ENCODE measurements at places on chromosomes 5 and 9.

DNA sequence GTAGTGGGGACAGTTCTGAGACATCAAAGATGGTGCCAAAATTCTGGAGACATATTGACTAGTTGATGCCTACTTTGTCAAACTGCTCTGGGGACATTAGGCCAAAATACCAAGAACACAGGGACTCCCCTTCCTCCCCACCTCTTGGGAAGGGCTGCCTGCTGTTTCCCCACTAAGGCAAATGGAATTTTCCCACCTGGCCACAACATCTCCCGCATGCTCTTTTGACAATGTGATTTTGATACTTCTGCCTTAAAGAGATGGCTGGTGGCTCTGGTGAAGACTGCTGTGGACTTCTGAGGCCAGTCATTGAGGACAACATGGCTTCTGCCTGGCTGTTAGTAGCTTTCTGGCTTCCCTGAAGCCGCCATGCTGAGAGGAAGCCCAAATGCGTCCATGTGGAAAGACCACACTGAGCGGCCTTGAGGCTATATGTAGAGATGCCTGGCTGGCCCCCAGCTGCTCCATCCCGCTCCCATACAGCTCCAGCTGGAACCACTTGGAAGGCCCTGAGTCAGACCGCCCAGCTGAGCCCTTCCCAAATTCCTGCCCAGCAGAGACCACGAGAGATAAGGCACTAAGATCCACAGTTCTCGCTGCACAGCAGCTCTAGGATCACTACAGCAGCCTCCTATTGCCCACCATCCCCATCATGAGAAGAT, 226.7 kb downstream of the SYK start:
- H3K4me3 ChIP-seq: no peak overlapping the region
- no peaks in the 10 kb centered on the region for H3K4me1 ChIP-seq
- no peak for DNase-seq
- no peaks in the 10 kb centered on the region for H3K36me3 ChIP-seq
- H3K27ac ChIP-seq: no peak overlapping the region

GRCh38 chr5:60639544-60639943, 60.4 kb downstream of the DEPDC1B start:
- H3K4me1 ChIP-seq: no peaks in the 10 kb centered on the region
- H3K27me3 ChIP-seq: no peaks in the 10 kb centered on the region
- DNase-seq: no peak
- no peak overlapping the region for H3K4me3 ChIP-seq
- no peak overlapping the region for H3K27ac ChIP-seq
- H3K36me3 ChIP-seq: peaks cover 12% of the 10 kb centered on the region

- no peaks in the 10 kb centered on the region for H3K27me3 ChIP-seq
- no peak for DNase-seq
- H3K27ac ChIP-seq: no peak overlapping the region
- H3K36me3 ChIP-seq: no peaks in the 10 kb centered on the region
- H3K4me3 ChIP-seq: no peak overlapping the region
Observed at GRCh38 chr9:16202914-16203728, 650.3 kb downstream of the CCDC171 start.

- H3K4me3 ChIP-seq: peak overlapping the region; percentile 93
- H3K4me1 ChIP-seq: peaks cover 44% of the 10 kb centered on the region
- no peak overlapping the region for H3K27ac ChIP-seq
- DNase-seq: peak; percentile 95
- peaks cover 6% of the 10 kb centered on the region for H3K36me3 ChIP-seq
Observed at GRCh38 chr5:134527156-134527960, 1.9 kb downstream of the JADE2 start.

GRCh38 chr9:87609002-87609401, 111.3 kb downstream of the DAPK1 start:
- no peak for DNase-seq
- peaks cover 11% of the 10 kb centered on the region for H3K36me3 ChIP-seq
- H3K27me3 ChIP-seq: no peaks in the 10 kb centered on the region
- no peak overlapping the region for H3K27ac ChIP-seq

GRCh38 chr5:168819004-168819621, 239.9 kb upstream of the PANK3 start:
- no peak overlapping the region for H3K4me3 ChIP-seq
- no peaks in the 10 kb centered on the region for H3K4me1 ChIP-seq
- no peak overlapping the region for H3K27ac ChIP-seq
- no peak for DNase-seq

- no peak for DNase-seq
- H3K27me3 ChIP-seq: no peaks in the 10 kb centered on the region
- no peak overlapping the region for H3K4me3 ChIP-seq
- H3K36me3 ChIP-seq: no peaks in the 10 kb centered on the region
- no peak overlapping the region for H3K27ac ChIP-seq
- H3K4me1 ChIP-seq: no peaks in the 10 kb centered on the region
Observed at GRCh38 chr9:133507246-133507965, 17.4 kb downstream of the MYMK start.

DNA sequence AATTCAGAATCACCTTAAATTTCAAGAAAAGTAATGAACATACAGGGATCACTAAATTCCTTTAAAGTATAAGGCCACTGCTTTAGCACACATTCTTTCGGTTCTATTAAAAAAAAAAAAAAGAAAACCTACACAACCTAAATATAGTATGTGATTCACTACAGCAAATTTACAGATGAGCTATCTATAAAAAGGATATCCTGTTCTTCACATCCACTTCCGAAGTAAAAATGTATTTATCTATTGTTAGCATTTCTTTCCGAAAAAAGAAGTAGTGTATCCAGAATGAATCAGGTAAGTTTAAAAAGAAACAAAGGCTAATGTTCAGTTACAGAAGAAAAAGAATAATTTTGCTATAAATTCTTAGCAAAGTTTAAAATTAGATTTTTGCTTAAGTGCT, 70.2 kb downstream of the ECPAS start:
- H3K4me3 ChIP-seq: no peak overlapping the region
- no peaks in the 10 kb centered on the region for H3K4me1 ChIP-seq
- peaks cover 36% of the 10 kb centered on the region for H3K36me3 ChIP-seq
- H3K27ac ChIP-seq: no peak overlapping the region

- H3K27me3 ChIP-seq: no peaks in the 10 kb centered on the region
- DNase-seq: no peak
- H3K4me1 ChIP-seq: peaks cover 41% of the 10 kb centered on the region
- H3K4me3 ChIP-seq: no peak overlapping the region
- no peak overlapping the region for H3K27ac ChIP-seq
- H3K36me3 ChIP-seq: no peaks in the 10 kb centered on the region
Observed at GRCh38 chr9:124793015-124793541, 16.1 kb downstream of the OLFML2A start.

DNA sequence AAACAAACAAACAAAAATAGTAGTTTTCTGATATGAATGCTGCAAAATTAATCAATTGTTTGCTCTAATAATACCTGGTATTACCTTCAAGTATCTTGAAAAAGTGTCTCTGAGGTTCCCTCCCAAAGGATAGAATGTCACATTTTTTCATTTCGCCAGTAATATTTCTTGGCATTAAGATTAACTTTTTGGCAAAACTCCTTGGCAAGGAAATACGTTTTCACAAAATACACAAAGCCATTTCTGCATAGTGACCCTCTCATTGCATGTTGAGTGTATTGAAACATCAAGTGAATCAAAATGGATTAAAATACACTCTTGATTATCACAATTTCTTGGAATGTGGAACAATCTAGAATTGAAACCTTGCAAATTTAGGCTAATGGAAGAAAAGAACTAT, 230.5 kb downstream of the ATPSCKMT start:
- H3K27me3 ChIP-seq: no peaks in the 10 kb centered on the region
- H3K27ac ChIP-seq: no peak overlapping the region
- DNase-seq: no peak
- H3K4me1 ChIP-seq: no peaks in the 10 kb centered on the region

DNA sequence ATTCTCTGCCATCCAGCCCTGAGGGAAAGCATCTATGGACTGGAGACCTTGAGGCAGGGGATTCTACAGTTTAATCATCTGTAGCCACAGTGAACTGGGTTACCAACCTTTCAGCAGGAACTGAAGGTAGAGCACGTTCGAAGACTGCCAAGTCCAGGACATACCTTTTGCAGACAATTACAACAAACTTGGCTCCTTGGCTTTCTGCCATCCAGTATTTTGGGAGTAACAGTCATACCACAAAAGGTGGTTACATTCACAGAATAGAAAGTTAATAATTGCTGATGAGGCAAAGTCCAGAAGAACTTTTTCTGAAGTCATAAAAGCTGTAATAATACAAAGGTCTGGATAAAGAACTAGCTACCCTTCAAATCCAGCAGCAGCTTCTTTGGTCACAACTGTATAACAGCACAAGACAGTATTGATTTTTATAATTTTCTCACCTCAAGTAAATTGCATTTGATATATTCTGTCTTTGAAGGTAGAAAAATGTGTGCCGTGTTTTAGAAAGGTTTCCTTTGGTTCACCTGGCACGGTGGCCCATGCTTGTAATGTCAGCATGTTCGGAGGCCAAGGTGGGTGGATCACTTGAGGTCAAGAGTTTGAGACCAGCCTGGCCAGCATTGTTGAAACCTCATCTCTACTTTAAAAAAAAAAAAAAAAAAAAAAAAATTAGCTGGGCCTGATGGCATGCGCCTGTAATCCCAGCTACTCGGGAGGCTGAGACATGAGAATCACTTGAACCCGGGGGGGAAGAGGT, 236.6 kb downstream of the NR3C1 start:
- no peak overlapping the region for H3K4me3 ChIP-seq
- H3K27me3 ChIP-seq: no peaks in the 10 kb centered on the region
- H3K27ac ChIP-seq: no peak overlapping the region
- no peaks in the 10 kb centered on the region for H3K36me3 ChIP-seq

DNA sequence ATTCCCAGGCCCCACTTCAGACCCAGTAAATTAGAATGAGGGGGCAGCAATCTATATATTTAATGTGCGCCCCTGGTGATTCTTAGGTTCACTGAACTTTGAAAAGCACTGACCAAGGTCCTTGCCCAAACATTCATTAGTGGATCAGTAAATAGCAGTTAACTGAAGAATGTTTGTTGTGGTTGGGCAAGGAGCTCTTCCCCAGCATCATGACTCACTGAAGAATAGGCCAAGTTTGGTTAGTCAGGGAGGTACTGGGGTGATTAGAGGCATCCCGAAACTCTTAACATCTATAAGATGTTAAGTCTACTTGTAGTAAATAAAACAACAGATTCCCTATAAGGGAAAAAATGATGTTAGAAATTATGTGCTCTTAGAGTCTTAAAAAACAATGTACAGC, 833 bp upstream of the MROH2B start:
- no peaks in the 10 kb centered on the region for H3K36me3 ChIP-seq
- H3K4me1 ChIP-seq: no peaks in the 10 kb centered on the region
- no peak overlapping the region for H3K27ac ChIP-seq
- H3K4me3 ChIP-seq: no peak overlapping the region
- H3K27me3 ChIP-seq: no peaks in the 10 kb centered on the region
- no peak for DNase-seq

DNA sequence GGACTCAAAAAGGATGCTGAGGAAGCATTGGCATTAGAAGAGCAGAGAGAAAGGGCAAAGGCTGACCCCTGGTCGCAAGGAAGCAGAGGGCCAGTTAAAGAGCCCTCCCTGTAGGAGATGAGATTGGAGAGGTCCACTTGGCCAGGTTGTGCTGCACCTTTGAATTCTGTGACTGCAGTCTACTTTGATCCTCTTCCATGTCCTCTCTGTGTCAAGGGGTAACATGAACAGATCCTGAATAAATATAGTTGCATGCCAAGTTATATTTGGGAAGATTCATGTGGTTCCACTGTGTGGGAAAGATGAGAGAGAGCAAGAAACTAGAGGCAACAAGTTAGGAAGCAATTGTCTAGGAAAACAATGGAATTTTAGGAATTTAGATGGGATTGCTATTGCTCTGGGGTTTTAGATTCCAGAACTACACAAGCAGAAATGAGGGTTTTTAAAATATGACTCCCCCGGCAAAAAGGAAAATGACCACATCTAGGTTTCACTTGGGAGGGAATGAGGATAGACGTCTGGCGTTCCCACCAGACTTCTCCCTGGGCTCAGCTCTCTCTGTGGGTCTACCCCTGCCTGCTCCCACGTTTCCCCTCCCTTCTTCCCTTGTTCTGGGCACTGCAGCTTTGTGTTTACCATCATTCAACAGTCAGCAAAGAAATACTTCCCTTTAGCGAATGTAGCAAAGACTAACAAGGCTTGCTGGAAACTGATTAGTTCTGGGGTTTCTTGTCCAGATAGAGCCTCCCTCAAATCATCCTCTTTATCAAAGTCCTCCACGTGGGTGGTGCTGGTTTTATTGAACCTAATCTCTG, 63.6 kb downstream of the SNX18 start:
- no peaks in the 10 kb centered on the region for H3K36me3 ChIP-seq
- H3K4me3 ChIP-seq: no peak overlapping the region
- DNase-seq: peak; percentile 53
- peaks cover 7% of the 10 kb centered on the region for H3K4me1 ChIP-seq
- H3K27me3 ChIP-seq: no peaks in the 10 kb centered on the region
- H3K27ac ChIP-seq: no peak overlapping the region

DNA sequence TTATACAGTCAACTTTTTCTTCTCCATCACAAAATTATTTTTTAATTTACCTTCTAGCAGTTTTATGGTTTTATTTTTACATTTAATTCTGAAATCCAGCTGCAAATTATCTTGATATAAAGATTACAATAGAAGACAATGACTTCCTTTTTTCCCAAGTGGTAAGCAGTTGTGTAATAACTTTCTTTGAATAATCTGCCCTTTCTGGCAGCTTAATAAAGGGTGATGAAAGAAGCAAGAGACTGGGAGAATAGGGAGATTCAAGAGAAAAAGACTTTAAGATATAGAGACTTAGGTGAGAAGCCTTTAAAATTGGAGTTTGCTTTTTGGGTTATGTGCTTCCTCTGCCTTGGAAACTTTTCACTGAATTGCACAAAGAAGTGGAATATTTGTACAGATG, 100.4 kb upstream of the FREM1 start:
- H3K4me3 ChIP-seq: no peak overlapping the region
- no peak overlapping the region for H3K27ac ChIP-seq
- no peak for DNase-seq
- no peaks in the 10 kb centered on the region for H3K36me3 ChIP-seq

- H3K36me3 ChIP-seq: no peaks in the 10 kb centered on the region
- H3K27me3 ChIP-seq: no peaks in the 10 kb centered on the region
- H3K4me1 ChIP-seq: no peaks in the 10 kb centered on the region
Observed at GRCh38 chr5:107476783-107477182, 194.0 kb downstream of the EFNA5 start.

GRCh38 chr9:20236676-20237075, 385.6 kb downstream of the MLLT3 start:
- H3K27ac ChIP-seq: no peak overlapping the region
- DNase-seq: no peak
- H3K36me3 ChIP-seq: no peaks in the 10 kb centered on the region
- H3K4me1 ChIP-seq: no peaks in the 10 kb centered on the region
- H3K27me3 ChIP-seq: no peaks in the 10 kb centered on the region

- DNase-seq: no peak
- no peak overlapping the region for H3K4me3 ChIP-seq
- H3K27ac ChIP-seq: no peak overlapping the region
- no peaks in the 10 kb centered on the region for H3K36me3 ChIP-seq
- no peaks in the 10 kb centered on the region for H3K4me1 ChIP-seq
Observed at GRCh38 chr5:142303565-142303964, 21.3 kb downstream of the SPRY4 start.

- no peak overlapping the region for H3K27ac ChIP-seq
- H3K27me3 ChIP-seq: no peaks in the 10 kb centered on the region
- H3K4me3 ChIP-seq: no peak overlapping the region
- H3K36me3 ChIP-seq: no peaks in the 10 kb centered on the region
- H3K4me1 ChIP-seq: no peaks in the 10 kb centered on the region
- no peak for DNase-seq
Observed at GRCh38 chr9:127139775-127140174, 17.3 kb upstream of the ANGPTL2 start.

GRCh38 chr5:1183424-1184162, 17.8 kb upstream of the SLC6A19 start:
- no peaks in the 10 kb centered on the region for H3K27me3 ChIP-seq
- no peaks in the 10 kb centered on the region for H3K4me1 ChIP-seq
- no peak overlapping the region for H3K27ac ChIP-seq
- no peak for DNase-seq
